Glutamatergic neuron (in vitro differentiated cells): ENCODE measurements at places on chromosomes 12 and 14.

DNA sequence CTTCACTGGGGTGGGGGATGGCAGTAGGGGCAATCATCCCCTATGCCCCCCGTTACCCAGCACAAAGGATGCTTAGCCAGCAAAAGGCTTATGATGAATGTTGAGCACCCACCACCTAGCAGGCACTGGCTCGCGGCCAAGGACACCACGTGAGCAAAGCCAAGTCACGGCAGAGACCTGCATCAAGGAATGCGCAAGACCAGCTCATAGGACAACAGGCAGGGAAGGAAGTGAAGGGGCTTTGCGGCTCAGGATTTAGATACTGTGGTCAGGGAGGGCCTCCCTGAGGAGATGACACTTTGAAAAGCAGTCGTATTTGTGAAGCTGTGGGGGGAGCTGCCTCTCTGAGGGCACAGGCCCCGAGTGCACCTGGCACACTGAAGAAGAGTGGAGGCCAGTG, 32.8 kb downstream of the SH2B3 start:
- DNase-seq = no peak

GRCh38 chr12:105077435-105077834, 6.8 kb downstream of the ALDH1L2 start:
- DNase-seq = no peak

DNA sequence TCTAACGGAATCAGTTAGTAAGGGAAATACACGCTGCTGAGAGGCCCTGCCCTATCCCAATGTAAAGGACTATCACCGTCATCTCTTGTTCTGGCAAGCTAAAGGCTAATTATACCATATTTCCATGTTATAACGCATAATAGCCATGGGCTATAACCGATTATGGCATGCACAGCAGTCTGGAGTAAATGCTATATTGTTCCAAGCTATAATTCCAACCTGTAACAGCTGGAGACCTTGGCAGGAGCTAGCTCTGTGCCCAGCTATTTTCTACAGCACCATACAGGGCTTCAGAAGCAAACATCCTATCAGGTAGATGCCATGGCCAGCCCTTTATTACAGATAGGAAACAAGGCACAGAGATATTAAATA, 26.3 kb downstream of the SYNE3 start:
- no peak for DNase-seq

DNA sequence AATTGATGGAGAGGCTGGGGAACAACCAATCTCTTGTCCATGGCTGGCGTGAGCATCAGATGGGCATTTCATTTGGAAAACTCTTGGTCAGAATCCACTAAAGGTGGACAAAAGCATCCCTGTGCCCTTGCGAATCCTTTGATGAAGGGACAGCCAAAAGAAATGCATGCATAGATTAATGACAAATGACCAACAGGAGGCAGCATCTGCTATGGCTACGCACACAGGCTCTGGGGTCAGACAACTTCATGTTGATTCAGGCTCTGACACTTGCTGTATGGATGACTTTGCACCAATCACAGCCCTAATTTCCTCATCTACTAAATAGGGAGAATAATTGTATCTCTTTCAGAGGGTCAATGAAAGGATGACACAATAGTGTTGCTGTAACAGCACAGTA, 117.5 kb downstream of the ASCL4 start:
- DNase-seq = no peak

DNA sequence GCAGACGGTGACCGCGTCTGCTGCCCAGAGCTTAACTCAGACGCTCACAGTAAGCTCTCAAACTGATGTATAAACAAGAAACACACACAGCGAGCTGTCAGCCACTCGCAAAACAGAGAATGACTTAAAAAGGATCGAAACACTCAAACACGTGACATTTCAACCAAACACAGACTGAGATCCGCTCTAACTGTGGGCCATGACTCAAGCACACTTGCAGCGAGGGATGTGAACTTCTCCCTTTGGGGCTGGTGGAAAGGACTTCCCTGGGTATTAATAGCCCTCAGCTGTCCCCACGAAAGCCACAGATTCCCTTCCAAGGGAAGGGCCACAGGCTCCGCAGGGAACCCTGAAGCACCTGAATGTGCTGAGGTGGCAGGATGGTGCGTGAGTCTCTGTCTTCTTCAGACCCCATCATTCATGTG, 29.1 kb downstream of the CCDC88C start:
- DNase-seq = no peak

GRCh38 chr12:57590479-57590863, 521 bp upstream of the PIP4K2C start:
- DNase-seq = no peak

DNA sequence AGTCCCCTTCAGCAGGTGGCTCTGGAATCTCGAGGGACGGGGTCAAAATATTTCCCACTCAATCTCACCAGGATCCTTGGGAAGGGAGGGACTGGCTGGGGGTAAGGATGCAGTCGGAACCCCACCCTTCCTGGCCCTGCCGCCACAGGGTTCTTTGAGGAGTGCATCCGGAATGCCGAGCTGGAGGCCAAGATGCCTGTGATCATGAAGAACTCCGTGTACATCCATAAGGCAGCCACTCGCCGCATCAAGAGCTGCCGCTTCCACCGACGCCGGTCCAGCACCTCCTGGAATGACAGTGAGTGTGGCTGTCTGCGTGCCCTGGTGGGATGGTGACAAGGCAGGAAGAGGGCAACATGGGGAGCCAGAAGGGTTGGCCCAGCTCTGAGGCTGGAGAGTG, 43.1 kb downstream of the PLEKHD1 start:
- DNase-seq = no peak

GRCh38 chr12:30696103-30696408, 387 bp upstream of the IPO8 start:
- DNase-seq = no peak
